ENCODE measurements at places on chromosomes 4 and X.

- peak overlapping the region; percentile 65 for H3K4me3 ChIP-seq
- peak overlapping the region; percentile 75 for H3K27ac ChIP-seq
- no peaks in the 10 kb centered on the region for H3K27me3 ChIP-seq
- H3K36me3 ChIP-seq, result no peaks in the 10 kb centered on the region
- DNase-seq, result no peak
Measured at GRCh38 chrX:79138658-79139241, 5.7 kb upstream of the GPR174 start.

GRCh38 chr4:153116291-153116680, 88.0 kb upstream of the TRIM2 start:
- H3K36me3 ChIP-seq, result no peaks in the 10 kb centered on the region
- H3K4me1 ChIP-seq, result peaks cover 4% of the 10 kb centered on the region
- H3K27ac ChIP-seq, result no peak overlapping the region
- DNase-seq, result no peak

- no peaks in the 10 kb centered on the region for H3K27me3 ChIP-seq
- H3K4me1 ChIP-seq, result peaks cover 18% of the 10 kb centered on the region
- H3K36me3 ChIP-seq, result peaks cover 33% of the 10 kb centered on the region
Measured at GRCh38 chr4:763922-764321, 58.3 kb downstream of the PCGF3 start.

DNA sequence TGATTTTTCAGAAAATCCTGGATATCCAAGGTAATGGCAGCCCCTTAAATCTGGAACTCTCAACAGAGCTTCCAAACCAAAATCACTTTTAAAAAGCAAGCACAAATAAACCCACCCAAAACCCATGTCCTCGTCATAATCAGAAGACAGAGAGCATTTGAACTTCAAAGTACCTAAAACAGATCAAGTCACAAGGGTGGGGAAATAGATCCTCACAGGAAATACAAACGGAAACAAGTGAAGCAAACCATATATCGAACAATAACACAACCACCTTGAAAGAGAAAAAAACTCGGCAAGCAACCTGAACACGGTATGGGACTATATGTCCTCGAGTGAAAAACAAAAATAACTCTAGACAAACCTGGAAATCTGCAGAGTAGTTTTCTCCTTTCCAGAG, 15.9 kb upstream of the CCNQ start:
- H3K4me1 ChIP-seq, result peaks cover 9% of the 10 kb centered on the region
- no peak overlapping the region for H3K27ac ChIP-seq
- H3K4me3 ChIP-seq, result no peak overlapping the region
- H3K36me3 ChIP-seq, result no peaks in the 10 kb centered on the region
- no peak for DNase-seq

DNA sequence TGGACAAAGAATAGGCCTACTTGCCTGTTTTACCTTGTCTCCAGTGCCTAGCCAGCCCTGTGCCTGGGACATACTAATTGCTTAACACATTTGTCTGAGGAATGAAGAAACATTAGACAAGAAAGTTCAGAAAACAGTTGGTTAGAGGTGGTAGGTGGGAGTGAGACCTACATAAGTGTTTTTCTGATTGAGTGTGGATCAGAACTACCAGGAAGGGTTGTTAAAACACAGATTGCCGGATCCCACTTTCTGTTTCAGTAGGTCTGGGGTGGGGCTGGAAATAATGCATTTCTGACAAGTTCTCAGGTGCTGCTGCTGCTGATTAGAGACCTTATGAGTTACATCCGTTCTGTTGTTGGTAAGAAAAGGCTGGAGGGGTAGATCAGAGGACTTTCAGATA, 5.7 kb upstream of the JADE1 start:
- H3K36me3 ChIP-seq, result no peaks in the 10 kb centered on the region
- H3K4me1 ChIP-seq, result peaks cover 7% of the 10 kb centered on the region
- H3K4me3 ChIP-seq, result no peak overlapping the region

Measured in activated naive CD8-positive, alpha-beta T cell treated with anti-CD3 and anti-CD28 coated beads, Interleukin-2, amount 50 U/mL, for 24 hours (primary cell).